ENCODE measurements at places on chromosomes 2 and 18. TPM values are rescaled to one million over a fixed set of nuclear protein-coding genes. Genes with fewer than 3 reads are reported as not detected.

The SCN3A gene
- 5.4 TPM for polyA plus RNA-seq

DNA sequence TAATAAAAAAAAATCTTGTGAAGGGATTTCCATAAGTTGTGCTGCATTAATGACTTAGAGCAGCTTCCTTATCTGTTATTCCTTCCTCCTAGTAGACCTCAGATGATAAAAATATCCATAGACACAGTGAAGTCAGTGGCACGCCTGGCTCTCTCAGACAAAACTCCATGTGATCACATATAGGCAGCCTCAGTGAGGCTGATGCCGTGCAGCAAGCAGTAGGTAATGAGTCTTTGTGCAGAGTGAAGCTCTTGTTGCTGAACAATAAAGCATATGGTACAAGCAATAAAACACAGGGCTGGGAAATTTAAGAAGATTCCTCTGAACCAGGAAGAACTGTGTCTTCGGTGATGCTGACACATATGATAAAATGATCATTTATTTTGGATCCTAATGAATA, 102.7 kb downstream of the CSRNP3 start:
- DNase-seq, result no peak

The KCNK3 gene
- polyA plus RNA-seq, result not detected

GRCh38 chr2:207892716-207893402, 123.2 kb upstream of the FZD5 start:
- DNase-seq, result no peak

- no peak for DNase-seq
These were observed 232.6 kb upstream of the PXDN start for GRCh38 chr2:1976728-1977416.

The FOXI3 gene
- polyA plus RNA-seq, result not detected

Data from B cell (primary cell).